ENCODE measurements at places on chromosomes 4 and X.
A peak's percentile ranks its signal among the peaks of the same experiment; 100 is the strongest.

GRCh38 chr4:47493238-47494123 is 8.4 kb downstream of the ATP10D start:
- DNase-seq: no peak

DNA sequence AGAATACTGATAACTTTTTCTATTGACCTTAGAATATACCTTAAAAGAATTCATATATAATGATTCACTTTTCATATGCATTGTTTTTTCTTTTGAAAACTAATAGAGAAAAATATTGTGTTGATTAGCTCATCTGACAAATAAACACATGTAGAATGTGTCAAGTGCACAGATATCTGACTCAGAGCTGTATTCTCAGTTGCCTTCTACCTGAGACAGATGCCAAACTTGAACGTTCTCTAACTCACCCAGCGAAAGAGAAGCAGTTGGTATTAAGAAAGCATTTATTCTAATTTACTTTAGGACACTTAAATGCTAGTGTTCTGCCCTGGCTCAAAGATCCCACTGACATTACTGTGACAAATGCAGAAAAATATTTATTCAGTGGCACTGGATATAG is 28.1 kb downstream of the USP53 start:
- no peak for DNase-seq

GRCh38 chr4:105541420-105541819 is 11.0 kb upstream of the ARHGEF38 start:
- no peak for DNase-seq

DNA sequence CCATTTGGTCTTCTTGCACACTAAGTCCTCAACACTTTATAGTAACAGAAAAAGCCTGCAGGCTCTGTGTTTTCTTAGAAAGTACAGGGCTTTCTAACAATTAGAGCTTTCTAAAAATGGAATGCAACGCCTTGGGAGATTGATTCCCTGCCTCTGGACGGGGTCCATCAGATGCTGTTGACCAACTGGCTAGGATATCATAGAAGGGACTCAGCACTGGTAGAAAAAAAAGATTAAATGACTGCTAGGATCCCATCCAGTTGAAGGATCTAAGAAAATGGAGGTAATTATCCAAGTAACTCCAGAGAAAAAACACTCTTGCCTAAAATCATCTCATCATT is 39.5 kb downstream of the USP46 start:
- DNase-seq: no peak

- DNase-seq: no peak
Observed at GRCh38 chr4:113955948-113956347, 23.5 kb downstream of the ARSJ start.

DNA sequence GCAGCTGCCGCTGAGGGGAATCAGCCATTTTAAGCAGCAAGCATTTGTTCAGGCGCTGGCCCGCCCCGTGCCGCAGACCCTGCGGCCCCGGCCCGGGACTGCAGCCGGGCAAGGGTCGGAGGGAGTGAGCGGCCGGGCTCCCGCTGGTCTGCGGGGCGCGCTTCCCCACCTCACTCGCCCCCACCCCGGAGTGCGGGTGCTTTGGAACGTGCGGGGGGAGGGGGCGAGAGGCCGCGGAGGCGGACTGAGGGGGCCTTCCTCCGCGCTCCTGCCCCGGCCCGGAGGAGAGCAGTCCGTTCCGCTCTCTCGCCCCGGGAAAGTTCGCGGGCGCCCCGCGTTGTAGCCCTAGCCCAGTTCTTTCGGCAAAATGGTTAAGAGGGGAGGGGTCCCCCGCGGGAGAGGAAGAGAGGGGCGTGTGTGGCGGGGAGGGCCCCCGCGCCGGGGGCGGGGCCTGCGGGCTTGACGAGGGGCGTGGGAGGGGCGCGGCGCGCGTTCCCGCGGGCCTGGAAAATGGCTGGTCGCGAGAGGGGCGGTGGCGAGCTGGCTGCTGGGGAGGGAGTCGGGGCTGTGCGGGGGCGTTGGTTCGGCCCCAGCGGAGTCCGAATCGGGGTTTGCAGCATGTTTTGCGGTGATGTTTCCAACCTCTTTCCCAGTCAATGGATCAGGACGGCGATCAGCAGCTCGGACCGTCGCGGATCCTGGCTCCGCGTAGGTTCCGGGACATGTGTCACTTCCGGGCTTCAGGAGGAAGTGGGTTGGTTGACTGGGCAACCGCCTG is 942 bp downstream of the ING2 start:
- DNase-seq: peak; percentile 89

DNA sequence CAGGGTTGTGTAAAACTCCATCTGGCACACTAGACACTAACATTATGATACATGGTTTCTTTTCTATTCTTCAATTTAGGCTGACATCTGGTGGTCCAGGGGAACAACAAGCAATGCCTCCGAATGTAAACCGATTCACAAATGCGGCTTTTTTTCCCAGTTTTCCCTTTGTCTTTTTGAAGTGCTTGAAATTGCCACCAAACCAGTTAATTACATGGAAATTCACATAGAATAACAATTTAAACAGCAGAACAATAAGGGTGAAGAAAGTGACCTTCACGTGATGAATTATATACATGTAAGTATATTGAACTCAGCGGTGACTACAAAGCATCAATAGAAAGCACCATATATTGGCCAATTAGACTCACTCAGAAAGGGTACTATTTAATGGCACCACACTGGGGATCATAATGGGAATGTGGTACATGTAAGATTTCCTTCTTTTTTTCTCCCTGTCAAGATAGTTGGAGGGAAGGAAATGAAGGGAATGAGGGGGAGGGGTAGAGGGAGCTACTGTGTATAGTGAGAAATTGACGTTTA is 103.9 kb downstream of the MMRN1 start:
- no peak for DNase-seq

DNA sequence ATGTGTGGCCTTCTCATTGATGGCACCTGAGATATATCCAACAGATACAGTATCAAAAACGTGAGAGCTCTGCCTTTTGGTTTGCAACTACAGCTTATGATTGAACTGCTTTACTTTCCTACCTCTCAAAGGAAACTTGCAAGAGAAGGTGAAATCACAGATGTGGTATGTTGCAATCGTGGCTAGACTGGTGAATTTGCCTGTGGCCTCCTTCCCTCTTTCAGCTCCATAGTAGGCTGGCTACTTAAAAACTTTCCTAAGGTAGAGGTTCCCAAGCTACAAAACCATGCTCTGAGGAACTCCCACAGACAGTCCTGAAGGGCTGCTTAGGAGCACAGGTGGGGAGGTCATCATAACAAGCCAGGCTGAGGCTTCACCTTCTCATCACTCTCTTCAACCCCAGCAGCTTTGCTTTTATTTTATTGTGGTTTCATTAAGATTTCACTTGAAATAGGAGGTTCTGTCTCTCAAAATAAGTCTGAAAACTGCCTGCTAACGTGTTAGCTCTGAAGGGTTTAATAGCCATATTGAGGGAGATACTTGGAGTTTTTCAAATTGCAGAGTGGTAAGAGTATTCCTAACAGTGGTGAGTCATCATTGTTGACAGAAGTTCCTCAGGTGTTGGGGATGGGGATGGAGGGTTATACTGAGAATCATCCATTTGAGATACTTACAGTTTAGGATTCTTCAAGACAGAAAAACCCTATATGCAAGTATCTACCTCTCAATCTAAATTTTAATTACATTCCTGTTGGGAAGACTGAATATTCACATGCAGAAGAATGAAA is 93.5 kb upstream of the UCP1 start:
- DNase-seq: no peak

DNA sequence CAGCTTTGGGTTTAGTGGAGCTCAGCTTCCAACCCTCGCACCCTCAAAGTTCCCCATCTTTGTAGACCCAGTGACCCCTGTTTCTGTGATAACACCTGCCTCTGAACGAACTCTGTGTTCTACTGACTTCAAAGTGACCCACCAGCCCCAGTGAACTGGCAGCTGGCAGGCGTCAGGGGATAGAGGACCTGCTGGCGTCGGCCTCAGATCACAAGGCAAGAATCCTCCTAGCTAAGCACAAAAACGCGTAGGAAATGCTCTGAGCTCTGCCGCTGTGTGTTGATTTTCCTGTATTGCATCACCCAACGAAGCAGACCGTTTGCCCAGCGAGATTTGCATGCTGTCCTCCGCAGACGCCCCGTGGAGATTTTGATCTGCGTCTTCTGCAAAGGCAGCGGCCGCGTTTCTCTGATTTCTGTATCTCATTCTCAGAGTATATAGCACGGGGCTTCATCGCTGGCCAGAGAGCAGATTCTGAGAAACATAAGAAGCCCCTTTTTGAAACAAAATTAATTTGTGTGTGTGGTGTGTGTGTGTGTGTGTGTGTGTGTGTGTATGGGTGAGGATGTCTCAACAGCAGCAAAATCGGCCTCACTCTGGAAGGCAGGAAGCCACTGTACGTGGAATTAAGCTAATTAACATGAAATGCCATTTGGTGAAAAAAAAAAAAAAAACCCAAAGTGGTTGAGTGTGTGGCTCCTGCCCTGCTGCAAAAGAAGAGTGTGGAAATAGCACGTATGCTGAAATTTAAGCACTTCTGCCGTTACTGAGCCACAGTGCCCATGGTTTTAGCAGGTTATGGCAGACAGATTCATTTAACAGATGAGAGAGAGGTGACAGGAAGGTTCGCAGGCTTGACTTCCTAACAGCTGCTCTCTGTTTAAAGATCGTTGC is 29.2 kb upstream of the ASMTL start:
- peak; percentile 82 for DNase-seq

DNA sequence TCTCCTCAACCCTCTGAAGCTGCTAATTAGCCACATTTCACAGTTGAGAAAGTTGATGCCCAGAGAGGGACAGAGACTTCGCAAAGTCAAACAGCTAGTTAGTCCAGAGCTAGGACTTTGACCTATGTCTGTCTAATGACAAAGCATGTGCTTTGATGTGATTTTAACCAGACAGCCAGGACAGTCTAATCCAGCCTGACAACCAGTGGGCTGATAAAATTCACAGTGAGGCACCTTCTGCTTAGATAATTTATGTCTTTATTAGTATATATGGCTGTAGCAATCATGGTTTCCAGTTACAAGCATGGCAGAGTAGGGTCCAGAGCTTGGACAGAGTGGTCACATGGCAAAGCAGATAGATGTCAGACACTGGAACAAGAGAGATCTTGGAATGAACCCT is 133.6 kb upstream of the C1QTNF7 start:
- no peak for DNase-seq

DNA sequence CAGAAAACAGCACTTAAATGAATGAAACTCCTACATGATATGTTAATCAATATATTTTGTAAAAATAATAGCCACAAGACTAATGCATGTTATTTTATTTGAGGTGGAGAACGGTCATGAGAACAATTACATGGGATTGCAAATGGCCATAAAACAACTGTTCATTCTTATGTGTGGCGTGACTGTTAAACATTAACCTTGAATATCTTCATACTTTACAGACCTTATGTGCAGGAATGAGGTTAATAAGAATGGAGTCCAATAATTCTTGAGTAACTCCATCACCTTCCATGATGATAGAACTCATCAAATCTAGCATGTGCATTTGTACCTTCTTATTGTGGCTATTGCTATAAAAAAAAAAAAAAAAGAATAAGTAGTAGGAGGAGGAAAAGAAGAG is 55.3 kb downstream of the PDS5A start:
- no peak for DNase-seq

DNA sequence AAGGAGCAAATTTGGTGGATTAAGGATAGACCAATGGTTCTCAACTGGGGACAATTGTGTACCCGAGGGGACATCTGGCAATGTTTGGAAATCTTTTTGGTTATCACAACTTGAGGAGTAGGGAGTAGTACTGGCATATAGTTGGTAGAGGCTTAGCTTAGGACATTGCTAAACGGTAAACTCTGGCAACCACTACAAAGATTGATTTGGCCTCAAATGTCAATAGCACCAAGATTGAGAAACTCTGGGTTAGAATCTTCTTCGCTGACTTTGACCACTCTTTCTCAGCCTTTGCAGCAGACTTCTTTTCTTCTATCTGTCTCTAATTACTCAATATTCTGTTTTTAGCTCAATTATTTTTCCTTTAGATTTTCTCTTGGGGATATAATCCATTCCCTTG is 1.5 kb upstream of the NBDY start:
- no peak for DNase-seq

DNA sequence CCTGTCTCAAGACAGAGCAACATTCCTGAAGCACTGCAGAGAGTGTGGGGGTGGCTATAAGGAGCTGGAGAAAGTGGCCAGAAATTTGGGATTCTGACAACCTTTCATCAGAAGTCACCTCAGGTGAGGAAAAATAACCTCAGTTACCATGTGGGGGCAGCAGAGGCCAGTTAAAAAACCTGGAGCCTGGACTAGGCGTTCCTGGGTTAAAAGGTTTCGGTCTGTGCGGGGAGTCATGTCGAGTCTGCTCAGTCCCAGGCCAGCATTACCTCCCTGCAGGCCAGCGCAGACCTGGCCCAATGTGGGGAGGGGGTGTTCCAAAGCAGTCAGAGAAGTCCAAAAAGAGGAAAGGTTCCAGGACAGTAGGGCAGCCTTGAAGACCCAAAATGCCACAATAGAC is 10.9 kb upstream of the NALF2 start:
- DNase-seq: peak; percentile 51

DNA sequence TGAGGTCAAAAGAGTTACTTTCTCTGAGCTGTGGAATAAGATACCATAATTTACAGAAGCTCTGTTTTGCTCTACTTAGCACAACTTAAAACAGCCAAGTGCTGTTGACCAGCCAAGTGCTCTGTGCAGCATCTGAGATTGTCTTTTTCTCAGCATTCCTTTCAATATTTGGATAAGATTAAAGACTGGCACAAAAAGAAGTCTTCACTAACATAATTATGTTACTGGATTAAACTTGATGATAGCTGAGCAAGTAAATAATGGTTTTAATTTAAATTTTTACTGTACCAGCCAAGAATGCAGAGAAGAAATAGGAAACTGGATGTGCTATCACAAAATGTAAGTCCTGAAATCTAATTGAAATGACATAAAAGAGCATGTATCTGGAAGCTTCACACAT is 60.4 kb downstream of the NPY2R start:
- DNase-seq: no peak

- no peak for DNase-seq
Observed at GRCh38 chrX:626745-627509, 3.7 kb upstream of the SHOX start.

DNA sequence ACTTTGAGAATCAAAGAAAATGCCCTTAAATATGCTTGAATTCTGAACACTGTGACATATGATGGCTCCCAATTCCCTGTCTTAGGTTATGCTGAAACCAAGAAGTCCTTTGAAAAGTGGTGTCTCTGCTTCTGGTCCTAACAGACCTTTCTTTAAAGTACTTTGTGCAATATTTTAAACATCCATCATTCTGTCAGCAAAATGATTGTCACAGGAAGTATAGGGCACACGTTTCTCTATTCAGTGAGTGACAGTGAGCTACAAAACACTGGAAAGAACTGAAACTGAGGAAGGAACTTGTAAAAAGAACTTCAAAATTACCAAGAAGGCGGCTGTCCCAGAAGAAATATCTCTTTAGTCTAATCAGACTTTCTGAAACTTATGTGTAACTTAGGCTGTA is 12.2 kb upstream of the NUP54 start:
- no peak for DNase-seq

- no peak for DNase-seq
Observed at GRCh38 chr4:41509451-41509866, 28.5 kb upstream of the LIMCH1 start.

Data from stimulated activated CD4-positive, alpha-beta T cell treated with anti-CD3 and anti-CD28 coated beads, Interleukin-15, amount 100 ng/mL, for 24 hours (primary cell).